RPMI7951 (cell line): ENCODE measurements at places on chromosomes 4 and X. TPM values are rescaled to one million over a fixed set of nuclear protein-coding genes. Genes with fewer than 3 reads are reported as not detected.

USP9X gene
- total RNA-seq, result 78.3 and 82.9 TPM in 2 replicates

MTMR1 gene
- total RNA-seq, result 7.6 and 8.9 TPM in 2 replicates

TCEAL6 gene
- total RNA-seq, result not detected in 2 replicates

CT45A10 gene
- total RNA-seq, result 0.29 and 0.72 TPM in 2 replicates

SPANXA1 gene
- total RNA-seq, result 3.8 and 69.2 TPM in 2 replicates

PABPC1L2B gene
- total RNA-seq, result not detected in 2 replicates

GRCh38 chrX:9340598-9341290, 124.1 kb upstream of the TBL1X start:
- DNase-seq, result peak; percentile 54

- no peak for DNase-seq
Observed at GRCh38 chrX:107842715-107843400, 17.2 kb downstream of the MID2 start.

GRCh38 chr4:38917481-38918025, 49.9 kb downstream of the FAM114A1 start:
- no peak for DNase-seq

DNA sequence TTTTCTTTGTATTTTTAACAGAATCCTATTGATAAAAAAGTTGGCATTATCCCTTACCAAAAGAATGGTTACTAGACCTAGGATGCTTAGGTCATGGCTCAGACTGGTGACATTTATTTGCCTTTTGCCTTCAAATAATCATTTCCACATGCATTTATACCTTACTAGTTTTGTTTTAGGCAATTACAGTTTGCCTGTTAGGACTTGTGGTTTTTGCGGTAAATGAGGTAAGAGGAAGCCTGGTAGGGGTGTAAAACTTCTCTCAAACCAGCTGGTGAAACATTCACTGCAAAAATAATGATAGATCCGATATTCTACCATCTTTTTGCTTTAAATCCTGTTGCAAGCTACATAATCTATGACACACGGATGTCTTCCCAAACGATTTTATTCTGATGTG, 12.1 kb downstream of the LAMP2 start:
- peak; percentile 76 for DNase-seq

GRCh38 chr4:162506253-162506652, 342.5 kb upstream of the FSTL5 start:
- DNase-seq, result no peak

DNA sequence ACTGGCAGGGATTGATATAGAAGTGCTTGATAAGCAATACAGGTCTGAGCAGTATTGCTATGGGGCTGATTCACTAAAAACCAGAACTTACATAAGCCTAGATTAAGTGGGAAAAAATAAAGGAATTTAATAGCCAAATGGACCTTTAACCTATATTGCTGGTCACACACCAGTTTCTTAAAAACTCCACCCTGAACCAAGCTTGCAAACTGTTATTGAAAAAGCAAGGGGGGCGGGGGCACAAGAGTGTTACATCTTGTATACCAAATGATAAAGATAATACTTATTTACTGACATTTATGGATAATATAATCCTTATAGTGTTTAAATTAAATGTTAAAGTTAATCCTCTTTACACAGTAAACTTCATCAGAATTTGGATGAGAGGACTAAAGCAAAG, 40.3 kb upstream of the PITX2 start:
- DNase-seq, result no peak
